ENCODE measurements at places on chromosomes 1 and 21.

DNA sequence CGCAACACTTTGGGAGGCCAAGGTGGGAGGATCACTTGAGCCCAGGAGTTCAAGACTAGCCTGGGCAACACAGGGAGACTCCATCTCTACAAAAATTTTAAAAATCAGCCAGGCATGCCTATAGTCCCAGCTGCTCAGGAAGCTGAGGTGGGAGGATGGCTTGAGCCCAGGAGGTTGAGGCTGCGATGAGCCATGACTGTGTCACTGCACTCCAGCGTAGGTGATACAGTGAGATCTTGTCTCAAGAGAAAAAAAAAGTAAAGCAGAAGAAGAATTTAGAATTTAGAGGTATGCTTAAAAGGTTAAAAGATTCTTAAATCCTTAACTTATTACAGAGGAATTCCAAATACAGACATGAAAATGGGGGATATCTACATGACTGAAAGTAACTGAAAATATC lies 79.5 kb downstream of the SMYD3 start:
- DNase-seq = no peak

- DNase-seq = no peak
These were observed 14.3 kb downstream of the IER5 start for GRCh38 chr1:181102841-181103240.

DNA sequence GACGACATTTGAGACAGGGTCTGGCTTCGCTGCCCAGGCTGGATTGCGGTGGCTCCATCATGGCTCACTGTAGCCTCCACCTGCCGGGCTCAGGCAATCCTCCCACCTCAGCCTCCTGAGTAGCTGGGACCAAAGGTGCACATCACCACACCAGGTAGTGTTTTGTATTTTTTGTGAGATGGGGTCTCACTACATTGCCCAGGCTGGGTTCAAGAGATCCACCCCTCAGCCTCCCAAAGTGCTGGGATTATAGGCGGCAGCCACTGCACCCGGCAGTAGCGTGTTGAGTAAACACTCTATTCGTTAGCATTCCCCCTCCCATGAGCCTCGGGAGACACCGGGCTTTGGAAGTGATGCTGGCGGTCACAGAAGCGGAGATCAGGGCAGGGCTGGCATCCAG lies 6.8 kb upstream of the C1QTNF12 start:
- DNase-seq = no peak

- no peak for DNase-seq
These were observed 519 bp upstream of the IQCC start for GRCh38 chr1:32204943-32205361.

GRCh38 chr1:177170756-177171535 lies at the start of gene BRINP2:
TSS of gene BRINP2 (plus strand) at chr1:177170958. CDS start at chr1:177229877, 58,919 bp downstream.
- no peak for DNase-seq

DNA sequence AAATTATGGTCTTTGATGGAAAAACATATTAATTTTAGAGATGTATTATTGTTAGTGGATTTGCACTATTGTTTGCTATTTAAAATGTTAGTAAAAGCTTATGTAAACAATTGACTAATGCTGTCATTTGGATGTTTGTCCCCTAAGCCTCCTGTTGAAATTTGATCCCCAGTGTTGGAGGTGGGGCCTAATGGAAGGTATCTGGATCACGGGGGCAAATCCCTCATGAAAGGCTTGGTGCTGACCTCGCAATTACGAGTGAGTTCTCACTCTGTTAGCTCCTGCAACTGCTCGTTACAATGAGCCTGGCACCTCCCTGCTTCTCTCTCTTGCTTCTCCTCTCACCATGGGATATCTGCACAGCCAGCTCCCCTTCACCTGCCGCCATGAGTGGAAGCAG lies 14.3 kb downstream of the TMEM35B start:
- DNase-seq = no peak

- DNase-seq = no peak
These were observed 35.0 kb upstream of the IFNLR1 start for GRCh38 chr1:24222008-24222605.

GRCh38 chr1:186738926-186739325 lies 58.7 kb upstream of the PTGS2 start:
- no peak for DNase-seq

Data from smooth muscle cell of the brain vasculature (primary cell).